GM12891 (cell line): ENCODE measurements at places on chromosomes 2 and 18.

DNA sequence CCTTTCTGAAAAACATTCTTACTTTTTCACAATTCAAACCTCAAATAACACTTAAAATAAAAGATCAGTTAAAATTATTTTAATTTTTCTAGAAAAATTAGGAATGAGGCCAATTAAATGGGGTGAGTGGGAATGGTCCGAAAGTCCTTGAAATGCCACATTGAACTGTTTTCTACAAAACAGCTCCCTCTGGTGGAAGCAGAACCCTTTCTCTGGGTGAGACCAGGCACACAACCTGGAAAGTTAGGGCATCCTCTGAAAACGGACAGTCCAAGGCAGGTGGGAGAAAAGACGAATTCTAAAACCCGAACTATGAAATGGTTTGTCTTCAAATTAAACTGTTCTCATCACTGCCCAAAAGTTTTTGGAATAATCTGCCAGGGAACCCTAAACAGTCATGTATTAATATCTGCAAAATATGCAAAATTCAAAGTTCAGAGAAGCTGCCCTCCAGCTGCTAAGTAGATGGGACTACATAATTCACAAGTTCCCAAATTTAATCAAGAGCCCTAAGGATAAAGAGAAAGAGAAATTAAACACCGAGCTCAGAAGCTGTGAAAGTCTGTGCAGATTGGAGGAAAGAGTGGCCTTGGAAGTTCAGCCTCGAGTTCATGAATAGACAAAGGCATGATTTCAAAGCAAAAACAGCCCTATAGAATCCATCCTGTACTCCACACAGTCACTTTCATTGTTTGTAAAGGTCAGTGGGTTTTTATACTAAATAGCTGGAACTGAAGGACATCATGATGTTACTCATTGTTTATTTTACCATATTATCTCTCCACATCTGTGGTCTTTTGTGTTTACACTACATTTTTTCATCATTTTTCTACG, 108.3 kb downstream of the PIEZO2 start:
- no peak for DNase-seq

- DNase-seq: no peak
These were observed 108.9 kb downstream of the NEDD4L start for GRCh38 chr18:58152891-58153290.

GRCh38 chr18:11672846-11673454, 16.1 kb upstream of the GNAL start:
- DNase-seq: no peak

- DNase-seq: no peak
These were observed 110.4 kb upstream of the SCN1A start for GRCh38 chr2:166238176-166238575.

DNA sequence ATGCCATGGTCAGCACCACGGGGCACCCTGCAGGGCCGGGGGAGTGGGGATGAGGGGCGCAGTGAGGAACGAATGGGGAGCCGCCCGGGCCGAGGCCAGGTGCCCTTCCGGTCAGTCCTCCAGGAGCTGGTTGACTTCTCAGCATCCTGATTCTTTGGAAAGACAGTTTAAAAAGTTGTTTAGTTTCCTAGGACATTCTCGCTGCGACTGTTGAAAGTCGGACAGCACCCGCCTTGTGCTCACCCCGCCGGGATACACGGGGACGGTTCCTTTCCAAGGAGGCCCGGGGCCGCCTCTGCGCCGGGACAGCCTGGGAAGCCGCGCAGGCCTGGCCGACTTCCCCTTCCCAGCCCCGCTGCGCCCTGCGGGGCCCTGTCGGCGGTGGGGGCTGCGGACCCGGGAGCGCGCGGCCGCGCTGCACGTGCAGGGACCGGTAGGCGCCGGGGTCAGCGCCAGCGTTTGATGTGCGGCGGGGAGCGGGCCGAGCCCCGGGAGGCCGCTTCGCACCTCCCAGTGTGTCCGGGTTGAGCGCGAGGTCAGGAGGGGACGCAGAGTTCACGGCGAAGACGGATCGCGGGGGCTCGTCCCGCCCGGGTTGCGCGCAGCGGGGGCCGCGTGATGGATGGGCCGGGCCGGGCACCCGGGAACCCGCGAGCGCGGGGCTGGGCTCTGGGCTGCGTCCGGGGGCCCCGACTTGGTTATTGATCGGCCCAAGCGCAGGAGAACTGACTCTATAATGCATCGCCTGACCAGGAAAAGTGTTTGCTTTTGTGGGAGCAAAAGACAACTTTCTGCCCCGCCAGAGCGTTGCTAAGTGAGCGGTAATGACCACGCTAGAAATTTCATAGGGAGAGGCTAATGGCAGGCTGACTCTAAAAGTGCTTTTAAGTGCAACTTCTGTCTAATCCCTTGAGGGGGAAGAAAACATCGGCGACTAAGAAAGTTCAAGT, 28.0 kb upstream of the SMIM21 start:
- no peak for DNase-seq

DNA sequence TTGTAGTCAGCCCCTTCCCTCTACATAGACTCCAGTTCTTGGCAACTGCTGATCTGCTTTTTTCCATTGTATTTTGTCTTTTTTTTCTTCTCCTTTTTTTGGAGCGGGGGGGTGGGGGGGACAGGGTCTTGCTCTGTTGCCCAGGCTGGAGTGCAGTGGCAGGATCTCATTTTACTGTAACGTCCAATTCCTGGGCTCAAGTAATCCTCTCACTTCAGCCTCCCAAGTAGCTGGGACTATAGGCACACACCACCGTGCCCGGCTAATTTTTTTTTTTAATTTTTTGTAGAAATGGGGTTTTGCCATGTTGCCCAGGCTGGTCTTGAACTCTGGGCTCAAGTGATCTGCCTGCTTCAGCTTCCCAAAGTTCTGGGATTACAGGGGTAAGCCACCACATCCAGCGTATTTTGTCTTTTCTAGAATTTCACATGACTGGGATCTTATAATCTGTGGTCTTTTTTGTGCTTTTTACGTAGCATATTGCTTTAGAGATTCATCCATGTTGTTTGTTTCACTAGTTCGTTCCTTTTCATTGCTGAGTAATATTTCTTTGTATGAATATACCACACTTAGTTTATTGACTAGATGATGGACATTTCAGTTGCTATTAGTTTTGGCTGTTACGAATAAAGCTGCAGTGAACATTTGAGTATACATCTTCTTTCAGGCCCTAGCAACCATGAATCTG, 17.9 kb downstream of the EML4 start:
- no peak for DNase-seq

- no peak for DNase-seq
These were observed 265.1 kb downstream of the NEDD4L start for GRCh38 chr18:58309099-58309498.

DNA sequence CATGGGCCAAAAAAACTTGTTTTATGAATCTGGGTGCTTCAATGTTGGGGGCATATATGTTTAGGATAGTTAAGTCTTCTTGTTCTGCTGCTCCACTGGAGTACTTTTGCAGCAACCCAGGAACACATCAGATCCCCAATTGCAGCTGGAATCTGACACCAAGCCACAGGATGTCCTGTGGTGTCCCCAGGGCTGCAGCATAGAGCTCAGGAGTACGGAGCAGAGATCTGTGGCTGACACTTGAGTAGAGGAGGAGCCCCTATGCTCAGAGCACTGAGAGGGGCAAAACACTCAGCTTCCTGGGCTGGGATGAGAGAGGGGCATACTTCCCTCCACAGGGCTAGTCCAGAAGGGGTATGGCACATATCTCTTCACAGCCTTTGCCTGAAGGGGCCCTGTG, 138.9 kb upstream of the ERBB4 start:
- no peak for DNase-seq

DNA sequence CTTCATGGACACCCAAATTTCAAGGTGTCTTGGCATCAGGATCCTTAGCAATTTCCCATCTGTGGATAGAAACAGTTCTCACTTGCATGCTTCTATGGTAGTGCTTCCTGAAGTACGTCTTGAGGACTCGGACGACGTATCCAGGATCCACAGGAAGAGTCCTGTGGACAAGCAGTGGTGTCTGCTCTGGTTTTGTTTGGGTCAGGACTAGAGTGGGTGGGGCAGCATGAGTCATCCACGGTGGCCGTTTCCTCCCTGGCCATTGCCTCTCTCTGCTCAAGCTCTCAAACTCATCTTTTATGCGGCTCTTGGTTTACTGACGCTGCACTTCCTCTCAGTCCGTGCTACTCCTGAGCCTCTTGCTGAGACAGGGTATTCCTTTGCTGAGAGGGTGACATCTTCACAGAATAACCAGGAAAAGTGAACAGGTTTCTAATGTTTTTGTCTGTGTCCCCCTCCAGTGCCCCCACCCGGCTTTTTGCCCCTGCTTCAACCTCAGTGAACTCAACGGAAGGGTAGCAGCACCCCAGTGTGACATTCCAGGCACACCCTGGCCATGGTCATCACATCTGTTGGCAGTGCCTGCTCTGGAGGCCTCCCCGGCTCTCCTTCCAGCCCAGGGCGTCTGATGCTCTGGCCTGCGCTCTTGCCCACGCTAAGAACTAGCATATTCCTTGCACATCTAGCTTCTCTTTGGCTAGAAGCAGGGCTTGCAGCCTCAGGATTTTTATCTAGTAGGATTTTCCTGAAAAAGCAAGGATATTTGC, 62.2 kb downstream of the ARMC9 start:
- no peak for DNase-seq

- DNase-seq: no peak
These were observed 108.4 kb downstream of the MRO start for GRCh38 chr18:50711386-50711785.

DNA sequence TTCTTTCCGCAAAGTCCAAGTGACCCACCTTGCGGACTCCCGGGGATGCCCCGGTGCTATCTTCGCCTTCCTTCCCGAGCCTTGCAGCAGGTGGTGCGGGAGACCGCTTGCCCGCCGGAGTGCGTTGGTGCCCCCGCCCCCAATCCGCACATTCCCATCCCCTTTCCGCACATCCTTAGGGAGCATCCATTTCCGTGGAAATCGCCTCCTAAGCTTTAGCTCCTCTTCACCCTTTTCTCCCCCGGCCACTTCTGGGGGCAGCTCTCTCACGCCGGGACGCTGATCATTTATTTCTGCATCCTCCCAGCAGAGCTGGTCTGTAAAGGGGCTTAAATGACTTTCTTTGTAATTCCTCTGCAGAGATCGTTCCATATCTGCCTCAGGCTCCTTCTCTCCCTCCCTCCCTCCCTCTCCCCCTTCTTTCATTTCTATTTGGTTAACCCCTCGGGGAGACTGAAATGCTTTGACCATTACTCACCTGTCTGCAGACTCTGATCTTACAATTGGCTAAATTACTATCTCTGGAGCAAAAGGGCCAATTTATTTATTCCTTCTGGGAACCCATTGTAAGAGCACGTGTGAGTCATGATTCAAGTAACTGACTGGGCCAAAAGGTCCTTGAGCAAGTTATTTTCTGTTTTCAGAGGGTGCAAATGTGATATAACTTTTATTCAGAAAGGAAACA, 1.3 kb upstream of the LYPD1 start:
- DNase-seq: no peak

DNA sequence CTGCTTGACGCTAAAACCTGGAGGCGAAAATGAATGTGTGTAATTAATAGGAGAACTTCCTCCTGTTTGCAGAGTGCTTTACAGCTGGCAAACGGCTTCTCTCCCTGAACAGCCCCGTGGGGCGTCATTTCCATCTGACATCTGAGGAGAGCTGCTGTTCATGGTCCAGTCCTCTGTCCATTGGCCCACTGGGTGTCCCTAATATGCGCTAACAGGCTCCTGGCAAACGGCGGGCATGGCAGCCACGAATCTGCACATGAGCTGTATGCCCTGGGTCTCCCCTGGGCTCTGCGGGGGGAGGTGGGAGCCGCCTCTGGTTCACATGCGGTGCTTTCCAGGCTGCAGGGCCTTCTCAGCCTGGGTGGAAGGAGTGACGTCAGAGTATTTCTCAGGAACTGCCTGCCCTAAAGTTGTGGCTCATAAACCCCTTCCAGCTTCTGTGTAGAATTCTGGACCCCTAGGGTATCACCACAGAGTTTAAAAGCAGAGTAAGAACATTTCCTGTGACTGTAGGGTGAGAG, 73.2 kb downstream of the LRRFIP1 start:
- no peak for DNase-seq

DNA sequence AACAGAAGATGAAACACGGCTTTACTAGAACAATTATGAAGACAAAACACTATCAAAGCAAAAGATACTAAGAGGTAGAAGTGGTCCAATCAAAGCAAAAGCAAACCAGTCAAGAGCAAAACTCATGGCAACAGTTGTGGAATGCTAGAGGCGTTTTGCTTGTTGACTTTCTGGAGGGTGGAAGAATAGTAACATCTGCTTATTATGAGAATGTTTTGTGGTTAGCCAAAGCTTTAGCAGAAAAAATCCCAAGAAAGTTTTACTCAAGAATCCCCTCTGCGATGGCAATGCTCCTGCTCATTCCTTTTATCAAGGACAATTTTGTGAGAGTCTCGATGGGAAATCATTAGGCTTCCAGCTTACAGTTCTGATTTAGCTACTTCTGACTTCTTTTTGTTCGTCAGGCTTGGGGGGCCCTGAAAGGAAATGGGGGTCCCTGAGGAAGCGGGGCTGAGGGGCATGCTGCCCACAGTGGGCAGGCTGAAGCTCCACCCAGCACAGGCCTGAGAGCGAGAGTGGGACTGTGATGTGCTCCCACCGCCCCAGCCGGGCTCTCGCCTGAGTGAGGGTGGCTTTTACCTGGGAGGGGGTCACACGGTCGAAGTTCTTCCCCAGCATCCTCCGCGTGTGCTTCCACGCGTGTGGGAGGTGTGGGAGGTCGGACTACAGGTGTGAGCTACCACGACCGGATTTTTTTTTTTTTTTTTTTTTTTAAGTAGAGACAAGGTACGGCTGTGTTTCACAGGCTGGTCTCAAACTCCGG, 49.0 kb upstream of the MC4R start:
- DNase-seq: no peak

DNA sequence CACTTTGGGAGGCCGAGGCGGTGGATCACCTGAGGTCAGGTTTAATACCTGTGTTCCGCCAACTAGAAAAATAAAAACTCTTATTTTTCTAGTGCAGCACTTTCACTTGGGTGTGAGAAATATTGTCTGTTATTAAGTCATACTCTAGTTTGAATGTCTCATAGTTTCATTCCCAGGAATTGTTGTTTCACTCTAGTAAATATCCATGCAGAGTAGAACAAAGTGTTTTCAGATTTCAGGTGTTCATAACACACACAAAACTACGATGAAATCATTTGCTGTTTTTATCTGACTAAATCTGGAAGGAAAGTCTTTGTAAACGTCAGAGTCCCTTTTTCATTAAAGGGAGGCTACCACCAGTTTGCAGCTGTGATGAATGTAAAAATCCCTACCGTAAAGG, 4.0 kb downstream of the FAM117B start:
- no peak for DNase-seq

GRCh38 chr18:33596178-33596854, 18.3 kb downstream of the ASXL3 start:
- no peak for DNase-seq

- DNase-seq: no peak
These were observed 903.3 kb upstream of the KLHL29 start for GRCh38 chr2:22481486-22482259.

DNA sequence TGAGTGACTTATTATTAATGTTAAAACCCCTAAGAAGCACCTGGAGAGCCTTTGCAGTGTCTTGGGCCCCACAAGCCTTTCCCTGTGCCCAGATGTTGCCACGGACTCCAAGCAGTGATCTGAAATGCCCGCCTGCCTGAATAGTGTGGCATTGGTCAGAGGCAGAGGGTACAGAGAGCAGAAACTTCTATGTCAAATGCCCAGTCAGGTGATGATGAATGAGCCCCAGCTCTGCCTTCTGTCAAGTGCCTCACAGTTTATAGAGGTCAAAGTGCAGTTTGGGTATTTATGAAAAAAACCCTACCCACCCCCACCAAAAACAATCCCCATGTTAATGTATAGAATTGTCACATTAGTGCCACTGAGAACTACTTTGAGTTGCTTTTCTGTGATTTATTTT, 170.0 kb upstream of the SIX3 start:
- DNase-seq: no peak
